ENCODE measurements at places on chromosomes 3 and 15. TPM values are rescaled to one million over a fixed set of nuclear protein-coding genes. Genes with fewer than 3 reads are reported as not detected.

GRCh38 chr3:37029111-37029510, 35.8 kb downstream of the MLH1 start:
- H3K27me3 ChIP-seq: no peaks in the 10 kb centered on the region
- H3K4me1 ChIP-seq: peaks cover 11% of the 10 kb centered on the region
- no peak overlapping the region for H3K4me3 ChIP-seq

GRCh38 chr3:191320316-191320715, 8.9 kb upstream of the CCDC50 start:
- H3K27me3 ChIP-seq: no peaks in the 10 kb centered on the region
- no peak overlapping the region for H3K4me3 ChIP-seq
- no peak overlapping the region for H3K27ac ChIP-seq
- H3K4me1 ChIP-seq: no peaks in the 10 kb centered on the region
- no peaks in the 10 kb centered on the region for H3K36me3 ChIP-seq
- DNase-seq: no peak

OR5K2 gene
- not detected for total RNA-seq

DNA sequence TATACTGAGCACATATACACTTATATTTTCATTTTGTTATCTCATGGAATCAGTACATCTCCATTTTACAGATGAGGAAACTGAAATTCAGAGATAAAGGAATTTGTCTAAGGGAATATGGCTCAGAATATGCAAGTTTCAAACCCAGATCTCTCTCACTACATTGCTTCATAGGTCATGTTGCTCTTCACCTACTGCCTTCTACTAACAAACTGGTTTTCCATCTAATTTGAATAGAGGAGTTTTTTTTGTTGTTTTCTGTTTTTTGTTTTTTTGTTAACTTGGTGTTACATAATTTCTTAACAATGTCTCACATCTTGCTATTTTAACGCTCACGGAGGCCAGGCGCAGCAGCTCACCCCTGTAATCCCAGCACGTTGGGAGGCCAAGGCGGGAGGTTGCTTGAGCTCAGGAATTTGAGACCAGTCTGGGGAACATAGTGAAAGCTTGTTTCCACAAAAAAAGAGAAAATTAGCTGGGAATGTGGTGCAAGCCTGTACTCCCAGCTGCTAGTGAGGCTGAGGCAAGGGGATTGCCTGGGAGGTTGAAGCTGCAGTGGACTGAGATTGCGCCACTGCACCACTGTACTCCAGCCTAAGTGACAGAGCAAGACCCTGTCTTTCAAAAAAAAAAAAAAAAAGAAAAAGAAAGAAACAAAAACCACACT, 37.0 kb downstream of the FMN1 start:
- no peaks in the 10 kb centered on the region for H3K36me3 ChIP-seq
- H3K27me3 ChIP-seq: no peaks in the 10 kb centered on the region
- DNase-seq: no peak
- H3K4me3 ChIP-seq: no peak overlapping the region

NUTM1 gene
- 0.10 TPM for total RNA-seq

GRCh38 chr15:59536553-59536952, 75.0 kb upstream of the GCNT3 start:
- H3K4me3 ChIP-seq: no peak overlapping the region
- H3K36me3 ChIP-seq: no peaks in the 10 kb centered on the region
- peaks cover 12% of the 10 kb centered on the region for H3K4me1 ChIP-seq
- no peak for DNase-seq
- no peak overlapping the region for H3K27ac ChIP-seq

FES gene
- total RNA-seq: 12.2 TPM
